ENCODE measurements at places on chromosomes 2 and 18. TPM values are rescaled to one million over a fixed set of nuclear protein-coding genes. Genes with fewer than 3 reads are reported as not detected.

CAPN14 gene
- total RNA-seq, result 0.03 TPM

ALPI gene
- not detected for total RNA-seq

MROH2A gene
- total RNA-seq, result 0.26 TPM

HNMT gene
- total RNA-seq, result 0.53 TPM

LIMS4 gene
- 0.57 TPM for total RNA-seq

CFAP53 gene
- 0.30 TPM for total RNA-seq

MPP4 gene
- 0.10 TPM for total RNA-seq

PRKAG3 gene
- total RNA-seq, result not detected

MYO5B gene
- total RNA-seq, result 9.4 TPM

TAF4B gene
- 4.6 TPM for total RNA-seq

CBLN2 gene
- total RNA-seq, result 0.42 TPM

BBS5 gene
- total RNA-seq, result 7.3 TPM

GATA6 gene
- 1.8 TPM for total RNA-seq

RIT2 gene
- not detected for total RNA-seq

SIX3 gene
- total RNA-seq, result 1.9 TPM

CXCR1 gene
- not detected for total RNA-seq

PFN4 gene
- 1.1 TPM for total RNA-seq

ACVR2A gene
- 3.7 TPM for total RNA-seq

ANKRD30B gene
- total RNA-seq, result not detected

COL6A3 gene
- 0.37 TPM for total RNA-seq

PDE11A gene
- 0.38 TPM for total RNA-seq

XDH gene
- 1.1 TPM for total RNA-seq

RBKS gene
- 9.2 TPM for total RNA-seq

UNC80 gene
- not detected for total RNA-seq

NYAP2 gene
- total RNA-seq, result not detected

DDX18 gene
- total RNA-seq, result 66.2 TPM

B4GALT6 gene
- 5.7 TPM for total RNA-seq

TGIF1 gene
- total RNA-seq, result 122 TPM

SERPINB13 gene
- total RNA-seq, result not detected
